NCI-H82 (cell line): ENCODE measurements at places on chromosomes 5 and 9.
A peak's percentile ranks its signal among the peaks of the same experiment; 100 is the strongest.

DNA sequence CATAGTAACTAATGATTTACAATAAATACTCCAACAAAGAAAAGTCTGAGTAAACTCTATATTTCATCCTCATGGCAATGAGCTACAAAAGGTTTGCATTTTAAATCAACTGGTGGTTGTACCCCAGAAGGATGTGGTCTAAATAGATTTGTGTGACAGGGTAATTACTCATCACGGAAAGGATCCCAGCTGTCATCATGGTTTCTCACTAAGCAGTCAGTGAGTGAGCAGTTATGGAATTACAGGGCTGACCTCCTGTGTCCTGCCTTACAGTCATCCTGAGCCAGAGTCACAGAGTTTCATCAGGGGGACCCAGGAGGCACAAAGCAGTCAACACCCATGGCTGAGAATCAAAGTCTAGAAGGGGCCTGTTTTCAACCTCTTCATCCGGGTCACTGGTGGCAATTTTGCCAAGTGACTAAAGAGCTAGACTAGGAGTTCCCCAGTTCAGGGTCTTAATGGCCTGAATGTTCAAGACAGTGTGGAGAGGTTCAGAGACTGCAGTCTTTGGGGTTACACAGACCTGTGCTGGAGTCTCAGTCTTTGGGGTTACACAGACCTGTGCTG, 210.7 kb upstream of the SLC24A2 start:
- peak; percentile 91 for DNase-seq

GRCh38 chr9:97474372-97474925, 27.0 kb upstream of the TMOD1 start:
- no peak for DNase-seq

DNA sequence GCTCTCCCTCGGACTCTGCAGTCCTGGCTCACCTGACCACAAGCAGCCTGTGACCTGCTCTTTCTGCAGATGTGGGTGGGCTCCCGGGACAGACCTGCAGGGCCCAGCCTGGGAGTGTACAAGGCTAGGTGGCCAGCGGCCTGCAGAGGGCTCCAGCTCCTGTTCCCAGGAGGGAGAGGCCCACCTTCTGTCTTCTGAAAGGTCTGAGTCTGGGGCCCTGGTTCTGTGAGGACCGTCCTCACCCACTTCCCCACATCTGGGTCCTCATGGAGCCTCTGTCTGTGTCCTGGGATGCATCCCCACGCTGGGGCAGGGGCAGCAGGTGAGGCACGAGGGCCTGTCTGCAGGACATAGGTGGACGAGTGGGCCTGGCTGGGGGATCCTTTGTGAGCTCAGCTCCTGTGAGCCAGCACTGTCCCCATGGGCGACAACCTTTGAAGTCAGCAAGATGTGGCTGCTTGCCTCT, 43.7 kb downstream of the PHF2 start:
- no peak for DNase-seq

- no peak for DNase-seq
Observed at GRCh38 chr9:130110596-130111021, 56.9 kb downstream of the GPR107 start.

GRCh38 chr9:5188060-5188984, 2.9 kb upstream of the INSL6 start:
- DNase-seq = no peak
